ENCODE measurements at places on chromosomes 3 and 15. TPM values are rescaled to one million over a fixed set of nuclear protein-coding genes. Genes with fewer than 3 reads are reported as not detected.

KBTBD13 gene
- not detected for total RNA-seq

IMPG2 gene
- 0.32 TPM for total RNA-seq

CFAP20DC gene
- 1.7 TPM for total RNA-seq

LSAMP gene
- 0.64 TPM for total RNA-seq

MCF2L2 gene
- 0.64 TPM for total RNA-seq

RSRC1 gene
- total RNA-seq = 43.6 TPM

PLCB2 gene
- 0.64 TPM for total RNA-seq

PARP15 gene
- under 0.01 TPM for total RNA-seq

PLA2G4E gene
- not detected for total RNA-seq

POLR2M gene
- total RNA-seq = 71.7 TPM

AP3B2 gene
- total RNA-seq = 0.64 TPM

LTK gene
- 1.6 TPM for total RNA-seq

TNFAIP8L3 gene
- total RNA-seq = 0.64 TPM

DNA sequence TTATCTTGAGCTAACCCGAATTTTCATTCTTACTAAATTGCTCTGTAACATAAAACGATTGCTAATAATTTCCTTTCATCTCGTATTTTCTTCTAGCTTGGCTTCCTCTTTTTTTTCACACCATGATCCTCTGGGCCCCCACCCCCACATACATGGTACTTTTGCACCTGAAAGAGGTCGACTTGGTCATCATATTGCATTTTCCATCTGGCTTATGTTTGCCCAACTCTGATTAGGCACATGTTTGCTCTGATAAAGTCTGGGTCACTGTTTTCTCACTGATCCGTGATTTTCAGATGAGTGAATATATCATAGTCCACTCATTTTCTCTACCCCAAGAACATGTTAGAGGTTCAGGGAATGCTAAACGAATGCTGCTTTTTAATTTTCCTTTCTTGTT, 49.5 kb downstream of the ARRDC4 start:
- DNase-seq = no peak

DNA sequence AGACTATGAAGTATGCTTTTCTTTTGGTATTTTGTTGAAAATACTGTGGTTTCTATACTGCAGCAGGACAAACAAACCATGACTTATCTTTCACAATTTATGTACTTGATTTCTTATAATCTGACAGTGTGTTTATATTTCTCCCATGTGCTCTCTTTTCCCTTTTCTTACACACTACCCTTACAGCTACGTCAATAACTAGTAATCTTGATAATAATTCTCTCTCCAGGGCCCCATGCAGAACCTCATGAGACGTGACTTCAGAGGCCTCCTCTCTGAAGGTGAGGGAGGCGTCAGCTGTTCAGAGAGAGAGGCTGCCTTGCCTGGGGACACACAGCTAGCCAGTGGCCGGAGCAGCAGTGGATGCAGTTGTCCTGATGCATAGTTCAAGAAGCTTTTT, 35.9 kb downstream of the KY start:
- peak; percentile 29 for DNase-seq

GRCh38 chr3:148756311-148756710, 58.6 kb downstream of the AGTR1 start:
- no peak for DNase-seq

GRCh38 chr3:154011036-154011435, 110.2 kb upstream of the ARHGEF26 start:
- DNase-seq = no peak

GRCh38 chr3:134074790-134075567, 45.3 kb upstream of the SLCO2A1 start:
- no peak for DNase-seq

DNA sequence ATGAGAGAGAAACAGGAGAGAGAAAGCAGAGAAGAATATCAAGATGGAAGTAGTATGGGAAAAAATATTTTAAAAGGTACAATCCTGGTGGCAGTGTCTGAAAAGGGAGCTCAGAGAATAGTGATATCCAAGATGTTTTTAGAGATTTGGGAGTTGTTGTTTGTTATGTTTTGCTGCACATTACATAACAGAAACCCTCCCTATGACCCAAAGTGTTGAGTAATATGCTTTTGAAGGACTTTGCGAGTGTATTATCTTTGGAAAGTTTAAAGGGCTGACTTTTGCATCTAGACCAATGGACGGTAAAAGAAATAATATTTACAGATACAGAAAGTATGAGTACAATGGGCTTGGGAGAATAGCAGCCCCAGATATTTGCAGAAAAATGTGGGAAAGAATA, 759.7 kb downstream of the NTRK3 start:
- DNase-seq = no peak

GRCh38 chr3:160413613-160414248, 14.3 kb downstream of the SMC4 start:
- peak; percentile 87 for DNase-seq

GRCh38 chr3:89690646-89691045, 583.2 kb downstream of the EPHA3 start:
- no peak for DNase-seq

DNA sequence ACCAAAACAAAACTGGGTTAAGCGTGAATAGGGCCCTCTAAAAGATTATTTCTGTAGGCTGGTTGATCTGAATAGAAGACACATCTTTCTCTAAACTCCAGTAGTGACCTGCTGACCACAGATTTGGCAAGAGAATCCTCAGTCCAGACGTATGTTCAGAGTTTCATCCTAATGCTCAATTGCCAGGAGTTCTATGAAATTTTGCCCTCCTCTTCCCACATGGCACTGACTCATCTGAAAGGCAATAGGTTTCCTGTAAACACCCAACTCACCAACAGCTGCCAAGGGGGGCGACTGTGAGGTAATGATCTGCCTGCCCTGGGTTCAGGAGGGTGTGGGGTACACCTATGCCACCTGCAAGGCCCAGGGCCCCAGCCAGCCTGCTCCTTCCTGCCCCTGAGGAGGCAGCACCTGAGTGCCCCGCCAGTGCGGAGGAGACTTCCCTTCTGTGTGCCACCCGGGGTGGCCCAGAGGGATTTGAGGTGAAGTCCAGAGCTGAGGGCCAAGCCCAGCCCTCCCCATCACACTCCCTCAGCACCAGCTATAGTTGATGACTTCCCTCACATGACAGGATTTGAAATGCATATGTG, 8.4 kb upstream of the PLA2G4D start:
- DNase-seq = peak; percentile 14

DNA sequence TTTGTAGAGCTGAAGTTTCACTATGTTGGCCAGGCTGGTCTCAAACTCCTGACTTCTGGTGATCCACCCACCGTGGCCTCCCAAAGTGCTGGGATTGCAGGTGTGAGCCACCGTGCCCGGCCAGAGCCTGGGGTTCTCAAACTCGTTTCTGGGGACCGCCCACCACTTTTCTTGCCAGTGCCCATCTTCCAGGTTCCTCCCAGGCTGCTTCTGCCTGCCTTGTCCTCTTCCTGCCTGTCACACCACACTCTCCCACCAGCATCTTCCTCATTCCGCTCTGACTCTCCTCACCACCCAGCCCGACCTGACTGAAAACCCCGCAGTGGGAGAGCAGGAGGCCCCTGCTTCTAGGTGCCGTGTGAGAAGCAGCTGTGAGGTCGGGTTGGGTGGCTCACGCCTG, 3.1 kb upstream of the DYNLT2B start:
- no peak for DNase-seq

- DNase-seq = no peak
Measured at GRCh38 chr15:61892140-61892539, 168.1 kb downstream of the VPS13C start.

DNA sequence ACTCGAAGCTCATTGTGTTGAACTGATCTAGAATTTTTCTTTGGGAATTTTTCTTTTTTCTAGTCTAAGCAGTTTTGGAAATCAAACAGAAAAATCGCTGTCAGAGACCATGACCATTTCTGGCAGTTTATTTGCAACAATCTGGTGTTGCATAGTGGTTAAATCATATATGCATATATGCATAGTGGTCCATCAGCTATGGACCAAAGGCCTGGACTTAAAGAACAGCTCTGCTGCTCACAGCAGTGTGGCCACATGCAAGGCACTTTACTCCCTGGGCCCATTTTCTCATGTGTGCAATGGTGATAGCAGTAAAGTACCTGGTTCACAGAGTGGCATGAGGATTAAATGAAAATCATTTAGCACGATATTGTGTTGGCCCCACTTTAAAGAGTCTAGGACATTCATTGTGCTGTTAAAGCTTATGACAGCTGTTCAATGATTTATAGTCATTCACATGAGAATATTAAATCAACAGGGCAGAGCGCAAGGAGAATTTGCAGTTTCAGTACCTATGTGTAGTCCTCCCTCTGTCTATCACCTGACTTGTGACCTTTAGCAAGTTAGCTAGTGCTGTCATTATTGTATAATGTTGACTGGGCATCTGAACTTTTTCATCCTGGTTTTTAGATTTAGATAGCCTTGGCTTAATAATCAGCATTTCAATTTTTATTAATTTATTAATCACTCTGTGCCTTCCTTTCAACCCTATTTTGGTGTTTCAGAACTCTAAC, 46.4 kb downstream of the BLM start:
- no peak for DNase-seq

GRCh38 chr3:143849854-143850549, 1.7 kb upstream of the SLC9A9 start:
- peak; percentile 86 for DNase-seq
